ENCODE measurements at places on chromosomes 11 and 22. TPM values are rescaled to one million over a fixed set of nuclear protein-coding genes. Genes with fewer than 3 reads are reported as not detected.

Gene KCNK4
- total RNA-seq = not detected

Gene GRM5
- not detected for total RNA-seq

Gene ADAMTS15
- 0.20 TPM for total RNA-seq

Gene GVQW3
- total RNA-seq = 15.8 TPM

Gene SUSD2
- 7.0 TPM for total RNA-seq

Gene ALG12
- total RNA-seq = 31.6 TPM

Gene CSRP3
- total RNA-seq = not detected

Gene MMP1
- 15.7 TPM for total RNA-seq

Gene EFCAB6
- not detected for total RNA-seq

Gene MFNG
- total RNA-seq = 3.6 TPM

Gene PANX3
- total RNA-seq = not detected

Gene SLC43A3
- total RNA-seq = not detected

Gene TYR
- total RNA-seq = not detected

Gene C11orf87
- not detected for total RNA-seq

Gene CARD18
- not detected for total RNA-seq

Gene HIC2
- total RNA-seq = 45.8 TPM

DNA sequence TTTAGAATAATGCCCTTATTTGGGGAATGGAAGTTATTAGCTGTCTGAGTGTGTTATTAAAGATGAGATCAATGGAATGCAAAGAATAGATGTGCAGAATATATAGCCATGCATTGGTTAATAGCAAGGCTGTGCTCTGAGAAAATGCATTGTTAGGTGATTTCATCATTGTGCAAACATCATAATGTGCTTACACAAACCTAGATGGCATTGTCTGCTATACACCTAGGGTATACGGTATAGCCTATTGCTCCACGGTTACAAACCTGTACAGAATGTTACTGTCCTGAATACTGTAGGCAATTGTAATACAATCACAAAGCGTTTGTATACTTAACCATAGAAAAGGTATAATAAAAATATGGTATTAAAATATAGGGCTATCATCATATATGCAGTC lies 25.5 kb downstream of the SLC5A12 start:
- DNase-seq = no peak

DNA sequence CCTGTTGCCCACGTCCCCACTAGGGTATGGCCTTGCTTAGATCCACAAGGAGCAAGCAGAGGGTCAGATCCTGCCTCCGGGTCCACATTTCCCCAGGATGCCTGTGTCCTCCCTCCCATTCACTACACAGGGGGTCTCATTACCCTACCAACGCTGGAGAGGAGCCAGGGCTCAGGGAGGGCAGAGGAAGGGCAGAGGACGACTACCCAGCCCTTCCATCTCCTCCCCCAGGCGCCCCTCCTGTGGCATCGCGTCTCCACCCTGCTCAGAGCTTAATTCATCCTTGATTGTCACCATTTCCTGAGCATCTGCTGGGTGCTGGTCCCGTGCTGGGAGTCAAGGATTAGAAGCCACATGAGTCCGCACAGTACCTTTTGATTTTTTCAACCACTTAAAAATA lies 5.0 kb downstream of the NFAM1 start:
- no peak for DNase-seq

GRCh38 chr11:94794287-94795168 lies 26.4 kb downstream of the AMOTL1 start:
- no peak for DNase-seq

DNA sequence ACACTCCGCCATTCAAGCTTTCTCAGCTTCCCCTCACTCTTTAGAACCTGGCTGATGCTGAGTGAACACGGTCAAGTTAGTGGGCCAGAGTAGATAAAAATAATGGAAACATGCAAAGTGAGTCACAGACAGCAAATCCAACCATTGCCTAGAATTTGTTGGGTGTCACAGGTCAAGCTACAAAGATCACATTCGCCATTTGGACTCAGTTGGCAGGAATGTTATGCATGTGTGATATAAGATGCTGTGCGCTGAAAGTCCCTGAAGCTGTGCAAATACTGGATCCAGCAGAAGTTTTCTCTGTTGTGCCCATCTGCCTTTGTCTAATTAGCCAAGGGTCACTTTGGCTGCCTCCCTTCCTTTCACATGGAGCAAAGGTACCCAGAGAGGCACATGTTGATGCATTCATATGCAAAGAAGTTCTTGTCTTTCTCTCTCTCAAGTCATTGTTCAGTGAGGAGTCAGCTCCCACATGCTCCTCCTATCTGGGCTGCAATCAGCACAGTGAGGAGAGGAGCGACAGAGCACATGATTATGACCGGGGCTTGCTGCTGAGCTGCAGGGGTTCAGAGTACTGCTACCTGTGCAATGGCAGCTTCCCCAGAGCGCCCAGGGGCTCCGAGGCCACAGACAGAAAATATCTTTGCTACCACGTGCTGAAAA lies 39.7 kb downstream of the FLI1 start:
- DNase-seq = peak; percentile 24

GRCh38 chr11:110031171-110031570 lies 62.0 kb upstream of the ZC3H12C start:
- no peak for DNase-seq

- DNase-seq = no peak
Measured at GRCh38 chr11:15048616-15049015, 24.8 kb upstream of the CALCB start.

- DNase-seq = peak; percentile 49
Measured at GRCh38 chr11:118615976-118616371, 8.6 kb downstream of the PHLDB1 start.

GRCh38 chr22:45009606-45010531 lies at the start of gene PHF21B:
Gene PHF21B (minus strand): TSS chr22:45010005. CDS start chr22:45009549, 456 bp downstream.
- no peak for DNase-seq

- DNase-seq = no peak
Measured at GRCh38 chr11:116838321-116839084, 1.1 kb upstream of the APOA1 start.

DNA sequence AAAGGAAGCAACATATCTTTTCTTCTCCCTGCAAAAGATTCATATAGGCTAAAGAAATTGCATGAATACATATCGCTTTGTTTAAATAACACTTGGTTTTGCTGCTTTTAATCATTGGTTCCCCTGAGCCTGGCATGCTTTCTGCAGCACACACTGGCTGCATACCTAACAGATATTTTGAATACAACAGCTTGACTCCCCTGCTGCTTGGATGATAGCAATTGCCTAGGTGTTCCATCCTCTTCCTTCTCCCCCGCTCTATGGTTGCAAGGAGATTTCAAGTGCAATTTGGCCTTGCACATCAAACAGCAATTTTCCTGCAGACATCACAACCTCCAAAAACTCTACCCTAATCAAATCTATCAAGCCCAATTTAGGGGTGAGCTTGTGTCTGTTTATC lies 430.0 kb downstream of the NTM start:
- DNase-seq = no peak

GRCh38 chr22:49737101-49737551 lies 90.5 kb downstream of the BRD1 start:
- no peak for DNase-seq

DNA sequence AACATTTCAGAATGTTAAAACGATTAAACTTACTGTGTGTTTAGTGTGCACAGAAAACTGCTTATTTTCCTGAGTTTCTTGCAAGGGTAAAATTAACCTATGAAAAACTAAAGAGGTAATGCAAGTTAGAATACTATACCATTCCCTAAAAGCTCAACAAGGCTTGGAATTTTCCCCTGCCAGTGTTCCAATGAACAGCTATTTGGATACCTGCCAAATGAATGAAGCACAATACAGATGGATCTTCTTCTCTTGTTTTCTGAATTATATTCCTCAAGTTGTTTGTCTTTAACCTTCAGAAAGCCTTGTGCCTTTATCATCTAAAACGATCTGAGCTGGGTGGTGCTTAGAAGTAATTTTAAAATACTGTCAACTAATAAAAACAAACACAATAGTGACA lies 204.5 kb downstream of the LRRC4C start:
- no peak for DNase-seq

DNA sequence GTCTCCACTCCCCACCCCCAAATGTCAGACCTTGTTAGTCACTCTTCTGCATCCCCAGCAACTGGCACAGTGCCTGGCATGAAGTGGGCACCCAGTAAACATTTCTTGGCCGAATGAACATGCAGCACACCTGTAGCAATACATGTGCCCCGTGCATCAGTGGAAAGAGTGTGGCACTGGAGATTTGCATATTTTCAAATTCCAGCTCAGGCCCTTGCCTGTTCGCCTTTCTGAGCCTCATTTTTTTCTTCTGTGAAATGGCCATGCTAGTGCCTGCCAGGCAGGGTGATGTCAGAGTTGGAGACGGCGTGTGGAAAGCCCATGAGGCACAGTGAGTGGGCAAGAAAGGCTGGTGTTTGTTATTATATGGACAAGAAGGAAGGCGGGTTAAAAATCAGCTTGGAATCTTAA lies 38.7 kb downstream of the CD82 start:
- no peak for DNase-seq

DNA sequence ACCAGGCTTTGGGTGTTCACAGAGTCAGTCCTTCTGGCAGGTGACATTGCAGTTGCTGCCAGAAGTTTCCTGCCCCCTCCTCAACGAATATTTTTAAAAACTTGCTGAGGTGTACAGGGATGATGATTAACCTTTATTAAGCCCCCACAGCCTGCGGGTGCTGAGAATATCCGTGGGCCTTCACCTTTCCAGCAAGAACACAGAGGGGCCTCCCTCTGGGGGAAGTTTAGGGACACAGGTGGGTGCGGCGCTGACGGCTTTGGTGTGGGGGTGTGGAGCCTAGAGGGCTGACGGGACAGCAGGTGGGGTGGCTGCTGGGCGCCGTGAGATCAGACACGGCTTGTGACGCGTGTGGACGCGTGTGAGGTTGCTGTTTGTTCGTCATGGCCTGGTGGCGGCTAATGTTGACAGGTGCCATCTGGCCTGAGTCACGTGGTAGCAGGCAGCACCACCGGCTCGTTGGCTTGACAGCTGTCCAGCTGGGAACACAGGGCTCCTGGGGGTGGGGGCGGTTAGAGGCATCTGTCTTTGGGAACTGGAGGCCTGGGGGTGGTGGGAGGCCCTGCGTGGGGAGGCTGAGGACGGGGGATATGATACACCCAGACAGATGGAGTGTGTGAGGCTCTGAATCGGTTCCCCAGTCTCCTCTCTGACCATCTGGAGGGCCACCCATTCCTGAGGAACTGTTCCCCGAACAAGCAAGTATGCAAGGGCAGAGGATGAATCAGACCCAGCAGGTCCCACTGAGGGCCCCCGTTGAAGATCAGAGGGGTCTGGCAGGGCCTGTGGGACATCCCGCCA lies 12.5 kb upstream of the LRRC10B start:
- DNase-seq = no peak

GRCh38 chr11:131808470-131808869 lies 438.1 kb downstream of the NTM start:
- DNase-seq = no peak

- DNase-seq = no peak
Measured at GRCh38 chr22:36904260-36904880, 9.1 kb upstream of the CSF2RB start.

GRCh38 chr22:45964372-45964771 lies 12.6 kb downstream of the WNT7B start:
- DNase-seq = no peak

GRCh38 chr11:135027461-135027860 lies 615.4 kb upstream of the B3GAT1 start:
- peak; percentile 80 for DNase-seq

GRCh38 chr11:77515063-77515462 lies 41.2 kb upstream of the PAK1 start:
- no peak for DNase-seq

DNA sequence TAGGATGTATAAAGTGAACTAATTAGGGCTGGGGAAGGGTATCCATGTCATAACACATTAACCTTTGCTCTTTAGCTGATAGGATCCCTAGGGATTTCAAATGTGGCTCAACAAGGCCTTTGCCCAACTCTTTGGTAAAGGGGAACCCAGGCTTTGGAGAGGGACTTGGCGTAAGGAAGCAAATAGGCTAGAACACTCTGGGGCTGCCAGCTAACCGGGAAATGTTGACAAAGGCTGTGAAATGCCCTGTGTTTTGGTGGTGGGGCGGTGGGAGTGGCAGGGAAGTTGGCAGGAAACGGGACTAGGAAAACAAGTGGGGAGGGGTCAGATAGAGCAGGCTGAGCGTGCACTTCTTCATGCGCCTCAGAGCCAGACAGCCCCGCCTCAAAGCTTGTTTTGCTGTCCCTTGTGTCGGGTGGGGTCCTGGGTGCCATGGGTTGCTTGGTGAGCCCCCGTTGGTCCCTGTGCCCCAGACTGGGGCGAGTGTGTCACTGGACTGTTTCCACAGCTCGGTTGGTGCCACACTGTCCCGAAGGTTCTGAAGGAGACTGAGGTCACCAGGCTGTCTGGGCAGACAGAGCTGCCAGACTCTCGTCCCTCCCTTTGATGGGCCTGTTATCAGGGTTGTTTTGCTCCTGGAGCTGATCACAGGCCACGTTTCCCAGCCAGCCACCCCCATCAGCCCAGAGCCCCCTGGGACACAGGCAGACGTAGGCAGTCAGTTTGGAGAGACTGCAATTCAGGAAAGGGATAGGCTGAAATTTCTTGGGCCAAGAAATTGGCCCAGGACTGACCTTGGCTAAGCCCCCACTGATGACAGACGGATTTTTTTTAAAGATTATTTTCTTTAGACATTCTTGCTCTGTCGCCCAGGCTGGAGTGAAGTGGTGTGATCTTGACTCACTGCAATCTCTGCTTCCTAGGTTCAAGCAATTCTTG lies 19.6 kb downstream of the KCTD21 start:
- DNase-seq = no peak

GRCh38 chr11:9232482-9232881 lies 32.7 kb downstream of the DENND5A start:
- DNase-seq = no peak

DNA sequence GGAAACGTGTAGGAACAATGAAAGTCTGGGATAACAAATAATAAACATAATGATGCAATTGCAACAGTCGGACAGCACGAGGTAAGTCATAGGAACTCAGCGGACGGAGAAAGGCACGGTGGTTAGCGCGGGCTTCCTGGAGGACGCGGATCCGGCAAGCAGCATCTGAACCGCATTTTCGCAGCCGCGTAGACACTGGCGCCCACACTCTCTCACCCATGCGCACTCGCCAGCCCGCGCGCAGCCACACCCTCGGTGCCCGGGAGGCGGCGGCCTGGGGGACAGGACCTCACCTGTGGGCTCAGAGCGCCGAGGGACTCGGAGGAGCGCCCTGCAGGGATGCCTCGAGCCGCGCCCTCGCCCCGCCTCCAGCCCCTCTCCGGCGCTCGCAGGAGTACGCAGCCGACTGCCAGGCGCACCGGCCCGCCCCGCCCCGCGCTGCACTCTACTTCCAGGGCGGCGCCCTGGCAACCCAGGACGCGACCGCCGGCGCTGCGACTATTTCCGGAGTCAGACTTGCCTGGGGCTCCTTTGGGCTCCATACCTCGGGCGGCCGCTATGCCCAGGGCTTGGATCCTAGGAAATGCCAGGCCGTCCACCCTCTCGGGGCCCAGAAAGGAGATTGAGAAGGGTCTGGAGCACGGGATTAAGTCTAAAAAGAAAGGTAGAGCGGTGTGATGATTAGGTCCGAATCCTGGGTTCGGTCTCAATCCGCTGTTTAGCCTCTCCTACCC lies at the start of gene TTLL1:
Gene TTLL1, minus strand, starts transcription at position 408 of the 734 bp plus-strand sequence. CDS start 13,805 bp downstream, outside the sequence.
- DNase-seq = peak; percentile 90

- no peak for DNase-seq
Measured at GRCh38 chr11:134125507-134125906, 56.6 kb downstream of the JAM3 start.

Measured in Caco-2 (cell line).